Stimulated activated CD4-positive, alpha-beta T cell treated with anti-CD3 and anti-CD28 coated beads, TNF-alpha, amount 100 ng/mL, for 1 hour (primary cell): ENCODE measurements at places on chromosomes 16 and 17.
A peak's percentile ranks its signal among the peaks of the same experiment; 100 is the strongest.

- no peak for DNase-seq
Measured at GRCh38 chr16:60605176-60605575, 1431.1 kb downstream of the CDH8 start.

DNA sequence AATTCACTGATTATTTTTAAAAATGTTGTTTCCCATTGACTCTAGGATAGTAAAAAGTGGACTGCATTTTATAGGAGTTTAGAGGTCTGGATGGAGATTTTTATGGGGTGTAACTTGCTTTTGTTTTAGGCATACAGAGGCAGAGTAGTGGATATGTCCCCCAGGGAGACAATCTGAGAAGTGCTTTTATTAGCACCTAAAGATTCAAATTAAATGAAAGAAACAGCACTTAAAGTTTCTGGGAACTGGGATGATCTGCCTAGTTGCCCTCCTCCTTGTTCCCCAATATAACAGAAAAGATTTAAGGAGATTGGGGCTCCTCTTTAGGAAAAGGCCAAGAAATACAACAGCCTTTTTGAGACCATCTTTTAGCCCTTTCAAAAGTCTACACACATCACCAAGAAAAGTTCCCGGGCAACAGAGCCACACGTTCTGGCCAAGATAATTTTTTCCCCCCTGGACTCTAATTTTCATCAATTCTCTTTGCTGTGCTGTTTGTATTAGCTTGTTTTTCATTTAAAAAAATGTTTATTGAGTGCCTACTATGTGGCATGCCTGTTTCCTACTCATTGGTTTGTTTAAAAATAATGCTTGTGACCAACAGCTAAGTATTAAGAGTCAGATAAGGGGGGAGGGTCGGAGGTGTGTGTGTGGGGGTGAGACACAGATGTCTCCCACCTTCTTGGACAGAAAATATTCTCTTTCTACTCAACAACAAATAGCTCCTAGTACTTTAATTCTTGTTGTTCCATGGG, 2.5 kb upstream of the IGF2BP1 start:
- DNase-seq: no peak

DNA sequence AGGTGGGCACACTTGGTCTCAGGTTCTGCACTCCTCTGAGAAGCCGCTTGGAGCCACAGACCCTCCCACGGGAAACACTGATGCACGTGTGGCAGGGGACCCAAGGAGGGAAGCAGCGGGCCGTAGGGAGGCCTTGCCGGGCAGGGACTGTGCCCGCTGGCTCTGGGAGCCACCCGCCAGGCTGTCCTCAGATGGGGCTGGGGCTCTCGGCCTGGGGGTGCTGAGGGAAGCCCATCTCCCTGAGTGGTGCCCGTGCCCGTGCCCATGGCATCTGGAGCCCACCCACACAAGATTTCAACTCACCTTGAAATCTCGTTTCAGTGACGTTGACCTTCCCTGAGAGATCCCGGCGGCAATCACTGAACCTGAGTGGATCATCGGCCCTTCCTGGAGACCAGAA, 12.6 kb upstream of the CCDC154 start:
- DNase-seq: no peak

- DNase-seq: no peak
Measured at GRCh38 chr16:86455116-86455515, 55.2 kb upstream of the FOXF1 start.

- DNase-seq: no peak
Measured at GRCh38 chr17:79977708-79978547, 57.7 kb downstream of the TBC1D16 start.

- DNase-seq: no peak
Measured at GRCh38 chr16:72848759-72849664, 198.9 kb downstream of the ZFHX3 start.

GRCh38 chr16:89358030-89359005, 132.0 kb downstream of the ANKRD11 start:
- no peak for DNase-seq

- DNase-seq: no peak
Measured at GRCh38 chr17:64787255-64787920, 125.3 kb upstream of the SMURF2 start.

- no peak for DNase-seq
Measured at GRCh38 chr17:33202021-33202420, 91.1 kb downstream of the ASIC2 start.

- no peak for DNase-seq
Measured at GRCh38 chr17:17722906-17723353, 41.7 kb downstream of the RAI1 start.

GRCh38 chr17:296906-297690, 55.5 kb downstream of the RPH3AL start:
- no peak for DNase-seq

DNA sequence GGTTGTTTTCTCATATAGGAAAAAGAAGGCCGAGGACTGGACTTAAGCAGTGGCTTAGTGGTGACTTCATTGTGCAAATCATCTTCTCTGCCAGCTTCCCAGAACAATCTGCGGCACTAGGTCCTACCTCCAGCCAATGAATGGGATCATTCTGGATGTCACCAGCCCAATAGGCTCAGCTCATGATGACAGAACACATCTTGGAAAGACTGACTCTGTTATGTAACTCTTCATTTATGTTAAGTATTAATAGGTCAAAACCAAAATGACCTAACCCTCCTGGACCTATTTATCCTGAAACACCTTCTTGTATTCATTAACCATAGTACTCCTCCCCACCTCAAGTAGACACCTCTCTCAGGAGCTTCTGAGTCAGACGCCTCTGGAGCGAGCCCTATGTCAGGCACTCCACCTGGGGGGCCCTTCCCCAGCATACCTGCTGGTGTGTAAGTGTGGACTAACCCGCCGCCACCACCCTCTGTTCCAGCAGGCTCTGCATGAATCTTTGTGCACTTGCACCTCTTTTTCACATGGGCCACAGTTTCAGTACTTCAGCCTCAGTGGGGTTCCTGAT, 7.2 kb downstream of the ARL2BP start:
- no peak for DNase-seq

DNA sequence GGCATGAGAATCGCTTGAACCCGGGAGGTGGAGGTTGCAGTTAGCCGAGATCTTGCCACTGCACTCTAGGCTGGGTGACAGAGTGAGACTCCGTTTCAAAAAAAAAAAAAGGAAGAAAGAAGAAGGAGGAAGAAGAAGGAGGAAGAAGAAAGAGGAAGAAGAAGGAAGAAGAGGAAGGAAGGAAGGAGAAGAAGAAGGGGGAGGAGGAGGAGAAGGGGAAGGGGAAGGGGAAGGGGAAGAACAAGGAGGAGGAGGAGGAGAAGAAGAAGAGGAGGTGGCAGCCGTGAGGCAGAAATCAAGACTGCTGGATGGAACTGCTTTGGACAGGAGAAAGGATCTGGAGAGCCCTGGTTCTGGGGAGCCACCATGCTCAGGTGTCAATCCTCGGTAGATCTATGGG, 29.7 kb upstream of the PEMT start:
- DNase-seq: no peak

DNA sequence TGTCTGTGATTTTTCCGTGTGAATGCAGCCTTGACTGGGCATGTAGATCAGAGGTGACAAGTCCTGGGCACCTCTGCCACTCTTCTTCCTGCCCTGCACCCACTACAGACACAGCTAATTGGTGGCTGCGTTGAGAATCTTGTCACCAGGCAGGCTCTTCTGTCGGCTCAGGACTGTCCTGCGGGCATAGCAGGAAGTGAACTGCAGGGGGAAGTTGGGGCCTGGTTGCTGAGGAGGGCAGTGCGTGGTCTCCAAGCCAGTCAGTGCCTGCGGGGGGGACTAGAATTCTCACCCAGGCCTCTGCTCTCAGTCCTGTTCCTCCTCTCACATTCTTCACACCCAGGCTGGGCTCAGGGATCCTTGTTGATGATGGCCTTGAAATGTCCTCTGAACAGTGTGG, 50.5 kb downstream of the JPH3 start:
- DNase-seq: no peak

DNA sequence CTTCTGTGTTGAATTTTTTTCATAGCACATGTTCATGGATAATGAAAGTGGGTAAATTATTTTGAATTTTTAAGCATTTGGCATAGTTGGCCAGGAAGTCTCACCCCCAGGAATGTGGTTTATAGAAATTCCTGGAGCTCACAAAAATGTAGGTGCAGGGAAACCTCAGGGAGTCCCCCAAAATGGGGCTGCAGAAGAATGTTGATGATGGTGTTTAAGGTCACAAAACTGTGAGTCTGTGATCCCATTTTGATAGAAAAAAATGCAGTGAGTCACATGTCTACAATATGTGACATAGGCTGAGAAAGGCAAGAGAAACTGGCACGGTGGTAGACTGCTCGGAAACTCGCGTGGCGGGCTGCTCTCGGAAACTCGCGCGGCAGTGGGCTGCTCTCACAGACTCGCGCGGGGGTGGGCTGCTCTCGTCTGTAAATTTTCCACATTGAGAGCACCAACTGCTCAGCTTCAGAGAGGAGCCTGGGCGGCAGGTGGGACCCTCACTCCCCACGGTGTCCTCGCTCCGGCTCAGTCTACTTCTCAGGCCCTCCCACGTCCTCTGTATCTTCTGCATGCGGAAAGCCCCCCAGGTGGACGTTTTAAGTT, 18.7 kb upstream of the MC1R start:
- DNase-seq: no peak

- peak; percentile 55 for DNase-seq
Measured at GRCh38 chr17:44219108-44219615, 313 bp downstream of the UBTF start.

DNA sequence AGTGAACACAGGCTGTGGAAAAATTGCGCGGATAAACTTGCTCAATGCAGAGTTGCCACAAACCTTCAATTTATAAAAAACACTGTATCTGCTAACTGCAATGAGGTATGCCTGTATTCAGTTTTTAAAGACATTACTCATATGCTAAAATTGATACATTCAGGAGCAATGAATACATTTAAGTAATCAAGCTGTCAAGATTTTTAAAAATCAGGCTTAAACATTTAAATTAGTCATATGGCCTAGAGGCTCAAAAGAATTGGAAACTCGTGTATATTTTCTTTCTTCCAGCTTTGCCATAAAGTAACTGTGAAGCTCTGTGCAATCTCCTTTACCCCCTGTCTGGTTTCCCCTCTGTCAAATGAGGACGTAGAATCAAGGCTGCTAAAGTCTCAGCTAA, 4.1 kb downstream of the SYNRG start:
- DNase-seq: no peak

DNA sequence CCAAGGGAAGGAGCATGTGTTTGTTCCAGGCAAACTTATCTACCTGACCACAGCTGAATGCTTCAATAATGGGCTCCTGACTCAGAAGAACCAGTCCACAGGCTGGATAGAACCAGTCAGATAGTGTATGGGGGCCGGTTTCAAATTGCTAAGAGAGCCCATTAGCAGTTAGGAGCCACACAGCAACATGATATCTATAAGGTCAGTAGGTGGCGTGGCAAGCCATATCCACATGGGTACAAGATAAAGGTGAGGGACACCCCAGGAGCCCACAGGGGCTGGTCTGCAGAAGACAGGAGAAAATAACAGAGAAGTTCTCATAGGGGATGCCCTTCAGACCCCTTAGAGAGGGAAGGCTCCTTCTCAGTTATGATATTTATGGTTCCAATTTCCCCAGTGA, 31.6 kb upstream of the CDRT15 start:
- no peak for DNase-seq

DNA sequence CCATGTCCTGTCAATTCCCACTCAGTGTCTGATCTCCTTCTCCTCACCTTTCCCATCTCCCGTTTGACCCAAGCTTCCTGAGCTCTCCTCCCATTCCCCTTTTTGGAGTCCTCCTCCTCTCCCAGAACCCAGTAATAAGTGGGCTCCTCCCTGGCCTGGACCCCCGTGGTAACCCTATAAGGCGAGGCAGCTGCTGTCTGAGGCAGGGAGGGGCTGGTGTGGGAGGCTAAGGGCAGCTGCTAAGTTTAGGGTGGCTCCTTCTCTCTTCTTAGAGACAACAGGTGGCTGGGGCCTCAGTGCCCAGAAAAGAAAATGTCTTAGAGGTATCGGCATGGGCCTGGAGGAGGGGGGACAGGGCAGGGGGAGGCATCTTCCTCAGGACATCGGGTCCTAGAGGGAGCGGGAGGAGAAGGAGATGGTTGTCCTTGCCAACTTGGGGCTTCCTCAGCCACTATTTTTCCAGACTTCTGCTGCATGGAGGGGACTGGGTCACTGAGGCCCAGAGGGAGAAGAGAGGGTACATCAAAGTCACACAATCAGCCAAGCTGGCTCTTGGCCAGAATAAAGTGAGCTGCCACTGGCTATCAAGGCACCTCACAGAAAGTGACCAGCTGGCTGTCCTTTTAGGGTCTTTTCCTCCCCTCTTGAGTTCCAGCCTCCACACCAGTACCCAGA, 1.9 kb upstream of the TBC1D10B start:
- no peak for DNase-seq

DNA sequence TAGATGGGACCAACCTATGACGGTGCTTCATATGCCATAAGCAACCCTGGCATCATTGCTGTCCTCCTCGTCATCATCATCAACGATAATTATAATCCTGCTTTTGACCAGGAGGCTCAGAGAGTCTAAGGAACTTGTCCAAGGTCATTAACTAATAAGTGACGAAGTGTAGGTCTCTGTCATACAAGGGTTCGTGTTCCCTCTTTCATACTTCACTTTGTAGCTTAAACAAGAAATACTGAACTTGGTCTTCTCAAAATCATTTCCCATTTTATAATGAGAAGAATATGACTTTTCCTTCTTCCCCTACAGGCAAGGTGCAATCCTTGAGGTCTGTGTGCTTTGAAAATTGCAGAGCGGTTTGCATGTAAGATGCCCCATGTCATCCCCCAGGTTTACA, 31.2 kb upstream of the PIK3R6 start:
- no peak for DNase-seq

- DNase-seq: no peak
Measured at GRCh38 chr16:53465606-53466280, 31.5 kb downstream of the RBL2 start.

DNA sequence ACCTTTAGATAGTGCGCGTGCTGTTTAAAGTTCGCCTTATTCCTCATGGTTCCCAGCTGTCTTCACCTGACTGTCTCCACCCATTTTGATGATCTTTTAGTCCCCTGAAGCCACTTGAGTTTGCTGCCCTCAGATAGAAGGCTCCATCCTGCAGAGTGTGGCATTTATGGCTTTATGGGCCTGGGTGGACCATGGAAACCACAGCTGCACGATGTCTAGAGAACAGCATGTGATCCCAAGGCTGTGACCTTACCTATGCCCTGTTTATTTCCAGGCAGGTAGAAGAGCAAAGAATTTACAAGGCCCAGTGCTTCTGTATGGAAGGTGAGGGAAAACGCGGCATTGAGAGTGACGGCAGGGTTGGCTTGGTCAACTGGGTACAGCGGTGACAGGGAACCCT, 356.9 kb downstream of the SLC39A11 start:
- DNase-seq: no peak

- DNase-seq: no peak
Measured at GRCh38 chr17:43583332-43583731, 37.2 kb upstream of the ETV4 start.

GRCh38 chr16:77273815-77274214, 74.6 kb downstream of the SYCE1L start:
- DNase-seq: no peak

GRCh38 chr16:30914830-30915229, 8.5 kb upstream of the FBXL19 start:
- DNase-seq: no peak
